Posterior vena cava (tissue), 2 donors: ENCODE measurements at places on chromosomes 7 and 10. TPM values are rescaled to one million over a fixed set of nuclear protein-coding genes. Genes with fewer than 3 reads are reported as not detected.

The CPA4 gene
- 0.62 TPM for total RNA-seq

DNA sequence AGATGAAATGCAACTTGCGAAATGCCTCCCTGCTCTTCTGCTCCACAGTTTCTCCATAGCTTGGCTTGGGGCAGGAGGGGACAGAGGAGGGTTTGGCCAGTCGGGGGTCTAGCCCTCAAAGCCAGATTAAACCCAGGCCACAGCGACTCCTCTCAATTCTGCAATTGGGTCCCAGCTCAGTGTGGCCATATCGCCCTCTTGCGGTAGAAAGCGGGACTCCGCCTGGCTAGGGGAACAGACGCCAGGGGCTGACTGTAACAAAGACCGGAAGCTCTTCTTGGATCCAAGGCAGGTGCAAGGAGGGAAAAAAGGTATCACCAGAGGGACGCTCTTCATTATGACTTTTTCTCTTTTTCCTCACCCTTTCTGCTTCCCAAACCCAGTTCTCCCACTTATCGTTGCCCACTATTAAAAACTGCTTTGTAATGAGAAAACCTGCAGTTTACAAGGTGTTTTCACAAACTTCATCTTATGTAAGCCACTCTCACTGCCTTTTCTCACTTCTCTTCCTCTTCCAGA is 36.6 kb upstream of the TNPO3 start:
- DNase-seq: peak; percentile 94

- no peak for DNase-seq
Observed at GRCh38 chr7:50477640-50478039, 27.5 kb upstream of the FIGNL1 start.

The CADPS2 gene
- total RNA-seq: 19.1 TPM

DNA sequence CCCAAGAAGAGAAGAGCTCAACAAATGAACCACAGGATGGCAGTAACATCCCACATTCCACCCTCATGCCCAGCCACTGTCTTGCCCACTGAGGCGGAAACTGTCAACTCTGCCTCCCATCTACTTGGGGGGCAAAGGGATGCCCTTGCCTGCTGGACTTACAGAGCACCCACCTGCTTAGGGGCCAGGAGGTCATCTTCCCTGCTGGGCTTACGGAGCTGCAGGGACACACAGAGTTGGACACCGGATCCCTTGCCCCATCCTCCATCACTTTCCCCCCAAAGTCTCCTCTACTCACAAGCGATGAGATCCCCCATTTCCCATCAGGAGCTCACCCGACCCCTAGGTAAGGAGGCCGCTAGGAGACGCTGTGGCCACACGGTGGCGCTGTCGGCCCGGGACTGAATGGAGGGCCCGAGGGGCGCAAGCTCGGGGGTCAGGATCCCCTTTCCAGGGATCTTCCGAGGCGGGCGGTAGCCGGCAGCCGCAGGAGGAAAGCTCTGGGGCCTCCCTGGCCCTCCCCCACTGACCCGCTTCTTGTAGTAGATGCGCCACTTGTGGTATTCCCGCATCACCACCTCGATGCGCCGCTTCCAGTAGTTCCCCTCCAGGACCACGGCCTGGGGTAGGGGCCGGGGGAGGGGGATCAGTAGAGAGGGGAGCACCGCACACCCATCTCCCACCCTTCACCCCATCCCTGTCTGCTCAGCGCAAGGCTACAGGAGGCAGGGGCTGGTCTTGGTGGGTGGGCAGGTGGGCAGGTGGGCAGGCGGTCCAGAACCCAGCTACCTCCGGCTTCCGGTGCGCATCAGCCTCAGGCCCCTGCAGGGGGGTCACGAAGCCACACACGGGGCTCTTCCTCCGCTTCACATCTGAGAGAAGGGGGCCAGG is 17.3 kb downstream of the MLXIPL start:
- DNase-seq: no peak

- DNase-seq: no peak
Observed at GRCh38 chr10:89645742-89646172, 715 bp upstream of the PANK1 start.

DNA sequence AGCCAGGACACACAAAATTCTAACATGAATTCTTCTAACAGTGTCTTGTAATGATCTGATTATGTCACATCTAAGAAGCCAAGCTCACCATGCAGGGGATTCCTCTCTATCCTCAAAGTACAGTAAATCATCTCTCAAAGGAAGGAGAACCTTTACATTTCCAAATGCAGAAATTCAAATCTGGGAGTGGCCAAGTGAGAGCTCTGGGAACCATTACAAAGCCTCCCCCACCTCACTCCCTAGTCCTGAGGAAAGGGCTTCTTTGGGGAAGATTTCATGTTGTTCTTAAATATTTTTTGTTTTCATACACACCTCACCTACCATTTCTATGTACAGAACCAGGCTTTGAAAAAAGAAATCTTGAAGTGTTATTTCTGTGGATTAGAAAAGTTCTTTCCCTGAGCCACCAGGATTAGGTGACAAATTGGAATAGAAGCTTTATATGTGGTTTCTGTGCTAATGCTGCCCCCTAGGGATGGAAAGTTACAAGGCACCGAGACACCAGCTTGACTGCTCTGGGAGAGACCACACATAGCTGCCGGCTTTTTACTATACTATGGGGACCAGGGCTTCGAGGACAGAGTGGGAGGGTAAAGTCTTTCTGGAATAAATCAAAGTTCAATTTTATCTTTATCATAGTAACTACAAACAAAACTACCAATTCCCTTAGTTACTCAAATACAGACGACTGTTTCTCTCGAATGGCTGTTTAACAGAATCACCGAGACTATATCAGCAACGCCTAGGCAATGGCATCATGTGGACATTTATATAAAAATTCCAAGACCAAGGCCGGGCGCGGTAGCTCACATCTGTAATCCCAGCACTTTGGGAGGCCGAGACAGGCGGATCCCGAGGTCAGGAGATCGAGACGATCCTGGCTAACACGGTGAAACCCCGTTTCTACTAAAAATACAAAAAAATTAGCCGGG is 116.1 kb downstream of the RNF216 start:
- DNase-seq: peak; percentile 81

- DNase-seq: no peak
Observed at GRCh38 chr10:35910234-35910633, 268.1 kb upstream of the FZD8 start.
